ENCODE measurements at places on chromosomes 4 and X. TPM values are rescaled to one million over a fixed set of nuclear protein-coding genes. Genes with fewer than 3 reads are reported as not detected.

The SYTL5 gene
- total RNA-seq: not detected

DNA sequence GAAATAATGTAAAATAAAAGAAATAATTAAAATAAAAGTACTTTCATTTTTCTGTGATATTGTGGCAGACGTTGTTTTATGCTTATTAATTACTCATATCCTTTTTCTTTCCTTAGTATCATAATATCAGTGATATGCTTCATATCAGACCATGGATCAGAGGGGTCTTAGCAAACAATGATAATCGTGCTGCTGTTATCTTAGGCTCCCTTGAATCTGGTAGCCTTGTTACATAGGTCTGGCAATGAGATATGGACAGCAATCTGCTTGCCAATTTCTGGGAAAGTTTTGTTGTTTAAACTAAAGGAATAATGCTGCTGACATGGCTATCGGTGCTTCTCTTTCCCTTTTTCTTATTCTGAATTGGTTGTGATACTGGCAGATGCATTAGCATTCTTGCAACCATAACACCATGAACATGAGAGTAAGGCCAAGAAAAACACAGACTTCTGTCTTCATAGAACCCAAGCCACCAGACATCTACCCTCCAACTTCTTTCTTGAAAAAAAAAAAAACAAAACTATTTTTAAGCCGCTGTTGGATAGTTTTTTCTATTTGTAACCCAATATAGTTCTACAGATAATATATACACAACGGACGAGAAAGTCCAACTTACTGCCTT lies 16.4 kb downstream of the EPHA5 start:
- H3K4me3 ChIP-seq: no peak overlapping the region
- no peaks in the 10 kb centered on the region for H3K4me1 ChIP-seq
- DNase-seq: no peak
- H3K36me3 ChIP-seq: no peaks in the 10 kb centered on the region

DNA sequence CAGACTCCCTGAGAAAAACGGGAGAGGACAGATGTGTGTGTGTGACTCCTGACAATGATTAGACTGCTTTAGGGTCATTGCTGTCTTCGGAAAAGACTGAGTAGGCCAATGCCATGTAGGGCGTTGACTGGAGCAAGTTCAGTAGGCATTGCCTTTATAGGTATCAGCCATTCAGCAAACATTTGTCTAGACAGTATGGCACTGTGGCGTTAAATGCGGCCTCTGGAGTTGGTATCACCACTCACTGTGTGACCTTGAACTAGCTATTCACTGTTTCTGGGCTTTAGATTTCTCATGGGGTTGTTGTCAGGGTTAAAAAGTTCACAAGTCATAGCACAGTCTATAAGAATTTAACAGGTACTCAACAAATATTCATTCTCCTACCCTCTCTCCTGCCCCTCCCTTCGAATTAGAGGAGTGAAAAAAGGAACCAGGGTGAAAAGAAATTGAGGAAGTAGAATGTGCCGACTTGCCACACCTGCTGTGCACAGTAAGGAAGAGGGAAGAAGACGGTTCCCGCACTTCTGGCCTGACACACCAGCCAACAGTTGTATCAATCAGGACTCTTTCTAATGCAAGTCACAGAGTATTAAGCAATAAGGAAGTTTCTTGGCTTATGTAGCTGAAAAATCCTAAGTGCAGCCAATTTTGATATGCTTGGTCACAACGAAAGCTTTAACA lies 83.2 kb upstream of the PLAC8 start:
- H3K27ac ChIP-seq: peak overlapping the region; percentile 27
- H3K4me3 ChIP-seq: peak overlapping the region; percentile 28
- H3K27me3 ChIP-seq: no peaks in the 10 kb centered on the region
- H3K36me3 ChIP-seq: no peaks in the 10 kb centered on the region
- peak; percentile 73 for DNase-seq

DNA sequence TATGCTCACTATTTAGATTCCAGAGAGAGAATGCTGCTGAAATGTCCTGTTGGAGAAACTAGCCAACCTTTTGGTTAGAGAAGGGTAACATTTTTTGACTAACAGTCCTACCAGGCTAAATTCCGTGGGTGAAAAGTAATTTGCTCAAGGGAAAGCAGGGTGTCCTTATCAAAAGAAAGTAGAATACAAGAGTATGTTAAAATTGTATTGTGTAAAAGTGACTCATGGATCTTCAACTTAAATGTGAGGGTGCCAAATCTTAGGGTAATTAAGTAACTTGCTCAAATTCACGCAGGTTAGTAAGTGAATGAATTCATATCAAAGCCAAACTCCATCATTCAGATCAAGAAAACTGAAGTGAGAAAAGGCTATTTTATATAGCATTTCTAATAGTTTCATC lies 81.7 kb downstream of the PCDH7 start:
- no peaks in the 10 kb centered on the region for H3K27me3 ChIP-seq
- H3K4me1 ChIP-seq: no peaks in the 10 kb centered on the region
- no peak for DNase-seq
- H3K4me3 ChIP-seq: no peak overlapping the region
- H3K27ac ChIP-seq: no peak overlapping the region

GRCh38 chr4:78565971-78566372 lies 14.4 kb downstream of the ANXA3 start:
- no peaks in the 10 kb centered on the region for H3K4me1 ChIP-seq
- no peak for DNase-seq
- H3K27me3 ChIP-seq: no peaks in the 10 kb centered on the region
- no peak overlapping the region for H3K4me3 ChIP-seq
- H3K36me3 ChIP-seq: no peaks in the 10 kb centered on the region

- no peak overlapping the region for H3K27ac ChIP-seq
- H3K27me3 ChIP-seq: no peaks in the 10 kb centered on the region
- H3K4me3 ChIP-seq: no peak overlapping the region
- DNase-seq: no peak
Observed at GRCh38 chrX:109760209-109760921, 27.3 kb upstream of the ACSL4 start.

GRCh38 chrX:9310616-9311015 lies 154.2 kb upstream of the TBL1X start:
- H3K27ac ChIP-seq: no peak overlapping the region
- peaks cover 6% of the 10 kb centered on the region for H3K4me1 ChIP-seq
- no peak for DNase-seq
- no peaks in the 10 kb centered on the region for H3K27me3 ChIP-seq
- H3K36me3 ChIP-seq: no peaks in the 10 kb centered on the region

DNA sequence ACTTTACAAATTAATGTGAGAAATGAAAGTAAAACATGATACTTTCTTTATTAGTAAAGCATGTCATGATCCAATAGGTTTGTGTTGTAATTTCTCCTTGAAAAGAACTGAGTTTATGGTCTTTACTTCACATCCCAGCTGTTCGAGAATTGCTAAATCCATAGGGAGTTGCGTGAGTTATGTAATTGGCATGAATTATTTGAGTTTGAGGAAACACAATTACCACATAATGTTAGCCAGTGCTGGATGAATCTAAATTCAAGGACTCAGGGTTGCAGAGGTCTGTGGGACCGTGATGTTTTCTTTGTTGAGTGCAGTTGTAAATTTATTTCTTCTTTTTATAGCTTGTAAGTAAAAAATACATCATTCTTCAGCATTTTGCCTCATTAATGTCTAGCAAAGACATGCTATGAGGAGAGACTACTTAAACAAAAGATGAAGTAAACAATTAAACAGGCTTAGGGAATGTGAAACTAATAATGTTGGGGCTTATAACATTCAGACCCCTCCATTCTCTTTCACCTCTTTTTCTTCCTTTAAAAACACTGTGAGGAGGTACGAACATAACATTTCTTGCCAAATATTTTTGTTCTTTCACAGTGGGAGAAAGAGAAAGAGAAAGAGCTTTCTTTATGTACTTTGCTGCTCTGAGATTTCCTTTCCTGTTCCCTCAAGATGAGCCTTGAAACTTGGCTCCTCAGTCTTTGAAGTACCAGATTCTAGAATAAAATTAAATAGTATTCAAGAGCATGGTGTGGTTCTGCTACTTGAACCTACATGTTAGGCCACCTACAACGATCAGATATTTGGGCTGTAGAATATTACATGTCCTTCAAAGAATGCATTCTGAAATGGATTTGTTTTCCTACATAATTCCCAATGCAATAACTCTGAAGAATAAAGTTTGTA lies 159.6 kb upstream of the ANK2 start:
- no peaks in the 10 kb centered on the region for H3K27me3 ChIP-seq
- H3K4me3 ChIP-seq: no peak overlapping the region

- H3K4me1 ChIP-seq: no peaks in the 10 kb centered on the region
- no peaks in the 10 kb centered on the region for H3K36me3 ChIP-seq
- no peaks in the 10 kb centered on the region for H3K27me3 ChIP-seq
- no peak overlapping the region for H3K4me3 ChIP-seq
- DNase-seq: no peak
Observed at GRCh38 chrX:105265093-105265492, 44.6 kb upstream of the TEX13A start.

Measured in B cell (primary cell).